ENCODE measurements at places on chromosomes 1 and 21. TPM values are rescaled to one million over a fixed set of nuclear protein-coding genes. Genes with fewer than 3 reads are reported as not detected.

RBP7 gene
- not detected for total RNA-seq

NCAM2 gene
- 0.57 TPM for total RNA-seq

LORICRIN gene
- total RNA-seq, result not detected

LGALS8 gene
- 67.6 TPM for total RNA-seq

ACTL8 gene
- total RNA-seq, result not detected

CYP4Z1 gene
- not detected for total RNA-seq

RRP1 gene
- total RNA-seq, result 21.9 TPM

CD53 gene
- not detected for total RNA-seq

OR10Z1 gene
- total RNA-seq, result not detected

DYNLT5 gene
- 3.4 TPM for total RNA-seq

OLFML2B gene
- total RNA-seq, result under 0.01 TPM

SYT14 gene
- 0.48 TPM for total RNA-seq

IRF6 gene
- total RNA-seq, result 2.9 TPM

FRRS1 gene
- 3.9 TPM for total RNA-seq

FAM3B gene
- not detected for total RNA-seq

SSX2IP gene
- 5.7 TPM for total RNA-seq

ATPAF1 gene
- total RNA-seq, result 40.5 TPM

THEM5 gene
- not detected for total RNA-seq

RPTN gene
- not detected for total RNA-seq

ZNF683 gene
- not detected for total RNA-seq

TMEM51 gene
- 12.4 TPM for total RNA-seq

KCND3 gene
- total RNA-seq, result under 0.01 TPM

NES gene
- 81.7 TPM for total RNA-seq

KRTAP12-2 gene
- total RNA-seq, result not detected

KRTAP11-1 gene
- total RNA-seq, result not detected

KLF17 gene
- not detected for total RNA-seq

ZSWIM5 gene
- 4.2 TPM for total RNA-seq

DEGS1 gene
- 111 TPM for total RNA-seq

MEX3A gene
- total RNA-seq, result 19.9 TPM

CORT gene
- 0.29 TPM for total RNA-seq

DNAJC16 gene
- 19.3 TPM for total RNA-seq

LRRC3 gene
- 3.2 TPM for total RNA-seq

PRKAA2 gene
- total RNA-seq, result 3.3 TPM

HMGB4 gene
- not detected for total RNA-seq

PRDM16 gene
- total RNA-seq, result not detected

NRIP1 gene
- total RNA-seq, result 72.1 TPM

EXO5 gene
- 9.5 TPM for total RNA-seq

AADACL3 gene
- not detected for total RNA-seq

AMPD1 gene
- total RNA-seq, result not detected

HLX gene
- 8.5 TPM for total RNA-seq

TRNAU1AP gene
- total RNA-seq, result 37.6 TPM

C1QTNF12 gene
- total RNA-seq, result 0.33 TPM

SH3BP5L gene
- total RNA-seq, result 24.8 TPM

CFHR3 gene
- total RNA-seq, result not detected

LIN28A gene
- not detected for total RNA-seq

BCL2L15 gene
- total RNA-seq, result 0.33 TPM

FOXD2 gene
- total RNA-seq, result 0.33 TPM

PTPRU gene
- total RNA-seq, result 3.6 TPM

PLEKHN1 gene
- total RNA-seq, result 0.65 TPM
